ENCODE measurements at places on chromosomes 7 and 10. TPM values are rescaled to one million over a fixed set of nuclear protein-coding genes. Genes with fewer than 3 reads are reported as not detected.

The OR2A7 gene
- 3.2 TPM for total RNA-seq

The NUTM2B gene
- 1.6 TPM for total RNA-seq

The CPA1 gene
- total RNA-seq = not detected

The PIP gene
- total RNA-seq = not detected

The ODAD2 gene
- total RNA-seq = not detected

The ZEB1 gene
- 50.4 TPM for total RNA-seq

The RNF133 gene
- total RNA-seq = not detected

The GNAT3 gene
- not detected for total RNA-seq

DNA sequence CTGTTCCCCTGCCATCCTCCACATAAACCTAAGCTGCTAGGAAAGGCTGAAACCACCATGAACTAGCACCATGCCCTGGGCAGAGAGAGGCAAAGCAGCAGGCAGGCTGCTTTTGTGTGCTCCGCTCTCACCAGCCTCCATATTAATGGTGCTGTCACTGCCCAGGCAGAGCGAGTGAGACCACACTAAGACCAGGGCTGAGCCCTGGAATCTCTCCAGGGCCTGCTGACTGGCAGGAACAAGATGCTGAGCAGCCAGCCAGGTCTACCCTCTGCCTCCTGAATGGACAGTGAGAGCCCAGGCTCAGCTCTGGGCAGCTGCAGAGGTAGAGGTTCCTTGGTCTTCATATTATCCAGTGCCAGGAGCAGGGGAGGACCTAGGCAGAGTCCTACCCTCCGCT is 1.6 kb upstream of the CRHR2 start:
- peaks cover 3% of the 10 kb centered on the region for H3K4me1 ChIP-seq
- peaks cover 63% of the 10 kb centered on the region for H3K27me3 ChIP-seq
- no peak overlapping the region for H3K27ac ChIP-seq
- no peak for DNase-seq
- H3K36me3 ChIP-seq = no peaks in the 10 kb centered on the region
- H3K4me3 ChIP-seq = no peak overlapping the region

DNA sequence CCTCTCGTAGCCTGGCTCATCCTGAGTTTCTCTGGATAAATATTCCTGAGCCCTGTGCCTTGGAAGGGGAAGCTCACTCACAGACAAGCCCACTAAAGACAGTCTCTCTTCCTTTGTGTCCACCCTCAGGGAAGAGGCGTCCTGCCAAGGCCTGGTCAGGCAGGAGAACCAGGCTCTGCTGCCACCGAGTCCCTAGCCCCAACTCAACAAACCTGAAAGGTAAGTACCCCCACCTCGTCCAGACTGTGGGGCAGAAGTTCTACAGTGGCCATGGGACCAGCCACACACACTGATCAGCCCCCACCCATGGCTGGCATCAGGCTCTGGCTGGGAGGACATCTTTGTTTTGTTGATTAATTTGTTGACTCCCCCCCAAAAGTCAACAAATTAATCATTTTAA is 2.8 kb downstream of the GPR15LG start:
- DNase-seq = no peak
- no peaks in the 10 kb centered on the region for H3K27me3 ChIP-seq
- H3K4me3 ChIP-seq = no peak overlapping the region
- H3K4me1 ChIP-seq = no peaks in the 10 kb centered on the region

- H3K27ac ChIP-seq = no peak overlapping the region
- peaks cover 4% of the 10 kb centered on the region for H3K27me3 ChIP-seq
- H3K4me1 ChIP-seq = no peaks in the 10 kb centered on the region
- no peaks in the 10 kb centered on the region for H3K36me3 ChIP-seq
- no peak for DNase-seq
Measured at GRCh38 chr10:113137941-113138685, 188.1 kb downstream of the TCF7L2 start.

DNA sequence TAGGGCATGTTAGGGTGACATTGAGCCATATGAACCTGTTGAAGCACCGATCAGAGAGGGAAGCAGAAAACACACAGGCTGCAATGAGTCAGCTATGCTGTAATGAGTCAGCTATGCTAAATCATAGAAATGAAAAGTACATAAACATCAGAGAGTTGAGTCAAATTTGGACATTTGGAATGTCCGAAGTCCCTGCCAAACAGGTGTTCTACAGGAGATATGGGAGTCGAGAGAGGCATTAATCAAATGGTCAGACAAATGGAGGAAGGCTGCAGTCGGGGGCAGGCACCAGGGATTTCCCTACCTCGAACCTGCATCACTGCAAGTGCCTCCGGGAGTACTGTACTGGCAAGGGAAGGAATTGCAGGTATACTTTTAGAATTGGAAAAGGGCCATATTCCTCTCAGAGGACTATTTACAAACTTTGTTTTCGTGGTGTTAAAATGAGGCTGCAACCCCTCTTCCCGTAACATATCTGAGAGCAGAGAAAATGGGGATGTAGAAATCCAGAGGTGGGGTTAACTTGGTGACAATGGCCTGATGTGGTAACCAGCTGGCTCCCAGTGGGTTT is 8.8 kb upstream of the ZC3HAV1 start:
- peak overlapping the region; percentile 56 for H3K4me3 ChIP-seq
- H3K4me1 ChIP-seq = peaks cover 31% of the 10 kb centered on the region
- H3K36me3 ChIP-seq = no peaks in the 10 kb centered on the region
- no peaks in the 10 kb centered on the region for H3K27me3 ChIP-seq
- DNase-seq = peak; percentile 57
- H3K27ac ChIP-seq = peak overlapping the region; percentile 56

- no peak overlapping the region for H3K27ac ChIP-seq
Measured at GRCh38 chr7:81298951-81299666, 380.3 kb upstream of the SEMA3C start.

GRCh38 chr7:100687751-100688300 is 6.2 kb downstream of the GIGYF1 start:
- H3K4me3 ChIP-seq = no peak overlapping the region
- no peak for DNase-seq
- H3K27ac ChIP-seq = no peak overlapping the region

GRCh38 chr10:94282369-94282768 is 80.4 kb downstream of the NOC3L start:
- H3K4me1 ChIP-seq = peaks cover 31% of the 10 kb centered on the region
- DNase-seq = no peak
- H3K36me3 ChIP-seq = peaks cover 3% of the 10 kb centered on the region
- H3K27ac ChIP-seq = no peak overlapping the region
- peaks cover 25% of the 10 kb centered on the region for H3K27me3 ChIP-seq

- no peak for DNase-seq
- H3K4me3 ChIP-seq = no peak overlapping the region
- H3K36me3 ChIP-seq = no peaks in the 10 kb centered on the region
Measured at GRCh38 chr7:45179666-45180065, 22.1 kb downstream of the RAMP3 start.

DNA sequence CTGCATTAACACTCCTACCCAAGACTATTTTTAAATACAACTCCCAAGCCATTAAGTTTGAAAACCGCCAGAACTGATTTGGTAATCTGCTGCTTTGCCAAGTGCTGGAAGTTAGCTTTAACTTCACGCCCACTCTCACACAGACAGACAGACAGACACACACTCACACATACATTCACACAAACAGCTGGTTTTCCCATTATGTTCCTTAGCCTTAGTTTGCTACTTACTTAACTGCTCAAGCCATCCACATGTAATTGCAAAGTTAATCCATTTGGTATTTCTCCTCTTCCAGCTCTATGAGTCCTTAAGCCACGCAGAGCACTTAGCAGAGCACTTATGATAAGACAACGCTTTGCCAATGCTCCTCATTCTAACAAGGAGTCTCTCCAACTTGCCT is 8.3 kb downstream of the COBL start:
- no peak overlapping the region for H3K4me3 ChIP-seq
- no peak overlapping the region for H3K27ac ChIP-seq
- DNase-seq = no peak
- H3K27me3 ChIP-seq = peaks cover 4% of the 10 kb centered on the region
- no peaks in the 10 kb centered on the region for H3K4me1 ChIP-seq

GRCh38 chr10:47028466-47028865 is 117.2 kb downstream of the PTPN20 start:
- no peaks in the 10 kb centered on the region for H3K4me1 ChIP-seq
- no peaks in the 10 kb centered on the region for H3K27me3 ChIP-seq
- no peaks in the 10 kb centered on the region for H3K36me3 ChIP-seq
- H3K4me3 ChIP-seq = no peak overlapping the region
- H3K27ac ChIP-seq = no peak overlapping the region

- no peak overlapping the region for H3K27ac ChIP-seq
- peaks cover 4% of the 10 kb centered on the region for H3K4me1 ChIP-seq
- no peak overlapping the region for H3K4me3 ChIP-seq
- no peaks in the 10 kb centered on the region for H3K36me3 ChIP-seq
- peak; percentile 66 for DNase-seq
- peaks cover 5% of the 10 kb centered on the region for H3K27me3 ChIP-seq
Measured at GRCh38 chr10:28393956-28394568, 91.2 kb upstream of the MPP7 start.

GRCh38 chr7:30584415-30584814 is 10.3 kb upstream of the GARS1 start:
- H3K27me3 ChIP-seq = no peaks in the 10 kb centered on the region
- H3K4me1 ChIP-seq = no peaks in the 10 kb centered on the region
- no peak overlapping the region for H3K27ac ChIP-seq
- H3K36me3 ChIP-seq = peaks cover 65% of the 10 kb centered on the region

GRCh38 chr7:90777041-90777440 is 180.9 kb downstream of the CDK14 start:
- H3K4me1 ChIP-seq = no peaks in the 10 kb centered on the region
- H3K4me3 ChIP-seq = no peak overlapping the region

DNA sequence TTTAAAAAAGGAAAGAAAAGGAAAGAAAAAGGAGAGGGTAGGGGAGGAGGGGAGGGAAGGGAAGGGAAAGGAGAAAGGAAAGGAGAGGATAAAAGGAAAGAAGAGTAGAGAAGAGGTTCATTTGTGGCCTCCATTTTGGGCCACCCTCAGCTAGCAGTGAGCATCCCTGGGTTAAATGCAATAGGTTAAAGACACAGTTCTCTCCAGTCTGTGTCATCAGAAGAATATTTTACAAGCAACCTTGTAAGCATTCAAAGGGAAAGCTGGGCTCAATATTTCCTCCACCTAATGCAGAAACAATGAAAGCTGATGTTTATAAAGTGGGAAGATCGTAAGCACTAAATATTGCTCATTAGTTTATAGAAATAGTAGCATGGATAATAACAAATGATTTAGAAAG is 219.1 kb upstream of the PITRM1 start:
- no peak overlapping the region for H3K4me3 ChIP-seq
- H3K4me1 ChIP-seq = no peaks in the 10 kb centered on the region
- H3K27ac ChIP-seq = no peak overlapping the region
- no peak for DNase-seq
- peaks cover 4% of the 10 kb centered on the region for H3K36me3 ChIP-seq
- peaks cover 22% of the 10 kb centered on the region for H3K27me3 ChIP-seq

- peaks cover 51% of the 10 kb centered on the region for H3K36me3 ChIP-seq
- no peak overlapping the region for H3K4me3 ChIP-seq
- DNase-seq = no peak
- no peaks in the 10 kb centered on the region for H3K27me3 ChIP-seq
Measured at GRCh38 chr10:26527018-26527417, 88.9 kb downstream of the APBB1IP start.

DNA sequence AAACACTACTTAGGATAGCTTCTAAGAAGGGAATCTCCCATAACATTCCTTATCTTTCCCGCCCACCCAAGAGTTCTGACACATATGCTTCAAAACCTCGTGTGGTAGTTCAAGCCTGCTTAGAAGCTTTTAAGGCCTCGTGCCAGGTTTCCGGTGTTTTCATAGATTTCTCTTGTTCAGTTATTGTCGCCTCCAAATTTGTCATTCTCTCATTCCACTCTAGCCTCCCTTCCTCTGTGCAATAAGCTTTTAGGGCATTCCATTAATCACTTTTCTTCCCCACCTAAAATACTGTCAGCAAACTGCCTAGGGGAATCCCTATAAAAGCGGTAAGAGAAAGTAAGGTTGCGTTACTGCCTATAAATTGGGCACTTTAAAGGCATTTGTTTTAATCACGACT is 718 bp upstream of the BPGM start:
- H3K27me3 ChIP-seq = no peaks in the 10 kb centered on the region
- no peak for DNase-seq
- no peak overlapping the region for H3K4me3 ChIP-seq
- peaks cover 47% of the 10 kb centered on the region for H3K4me1 ChIP-seq

GRCh38 chr7:130009848-130010688 is 41.1 kb downstream of the ZC3HC1 start:
- H3K4me3 ChIP-seq = no peak overlapping the region
- peaks cover 13% of the 10 kb centered on the region for H3K4me1 ChIP-seq
- H3K27me3 ChIP-seq = no peaks in the 10 kb centered on the region
- peak; percentile 21 for DNase-seq
- H3K27ac ChIP-seq = peak overlapping the region; percentile 79
- H3K36me3 ChIP-seq = no peaks in the 10 kb centered on the region

GRCh38 chr10:22110761-22111160 is 107.1 kb downstream of the EBLN1 start:
- H3K27ac ChIP-seq = no peak overlapping the region
- no peak for DNase-seq
- no peaks in the 10 kb centered on the region for H3K36me3 ChIP-seq
- H3K4me1 ChIP-seq = peaks cover 7% of the 10 kb centered on the region

DNA sequence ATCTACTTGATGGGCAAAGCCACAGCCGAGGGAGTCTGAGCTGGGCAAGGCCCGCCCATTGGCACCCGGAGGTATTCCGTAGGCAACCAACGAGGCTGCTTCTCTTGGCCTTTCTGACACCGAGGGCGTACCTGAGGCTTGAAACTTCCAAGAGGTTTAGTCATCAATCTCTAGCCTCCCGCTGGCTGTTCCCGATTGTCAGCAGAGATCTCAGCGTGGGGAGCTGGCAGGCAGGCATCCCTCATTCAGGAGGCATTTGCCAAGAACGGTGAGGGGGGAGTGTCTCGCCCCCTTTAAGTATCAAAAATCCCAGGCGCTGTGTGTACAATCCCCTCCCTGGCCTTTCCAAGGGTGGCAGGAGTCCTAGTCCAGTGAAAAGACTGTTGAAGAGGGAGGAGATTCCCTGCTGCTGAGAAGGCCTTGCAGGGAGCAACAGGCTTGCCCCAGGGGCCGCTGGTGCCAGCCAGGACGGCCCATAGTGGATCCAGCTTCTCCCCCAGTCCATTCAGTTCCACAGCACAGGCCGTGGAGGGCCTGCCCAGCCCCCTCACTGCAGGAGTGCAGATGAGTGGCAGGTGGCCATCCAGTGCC is 39.7 kb downstream of the OAT start:
- no peak for DNase-seq
- no peak overlapping the region for H3K4me3 ChIP-seq
- peaks cover 28% of the 10 kb centered on the region for H3K27me3 ChIP-seq
- H3K27ac ChIP-seq = no peak overlapping the region
- no peaks in the 10 kb centered on the region for H3K4me1 ChIP-seq

Measured in activated CD4-positive, alpha-beta memory T cell treated with anti-CD3 and anti-CD28 coated beads, Interleukin-2, amount 10 ng/mL, durations not matched to agents 7 days and 5 days (primary cell).